Substantia nigra (tissue), 51 donors: ENCODE measurements at places on chromosomes 7 and 10.

DNA sequence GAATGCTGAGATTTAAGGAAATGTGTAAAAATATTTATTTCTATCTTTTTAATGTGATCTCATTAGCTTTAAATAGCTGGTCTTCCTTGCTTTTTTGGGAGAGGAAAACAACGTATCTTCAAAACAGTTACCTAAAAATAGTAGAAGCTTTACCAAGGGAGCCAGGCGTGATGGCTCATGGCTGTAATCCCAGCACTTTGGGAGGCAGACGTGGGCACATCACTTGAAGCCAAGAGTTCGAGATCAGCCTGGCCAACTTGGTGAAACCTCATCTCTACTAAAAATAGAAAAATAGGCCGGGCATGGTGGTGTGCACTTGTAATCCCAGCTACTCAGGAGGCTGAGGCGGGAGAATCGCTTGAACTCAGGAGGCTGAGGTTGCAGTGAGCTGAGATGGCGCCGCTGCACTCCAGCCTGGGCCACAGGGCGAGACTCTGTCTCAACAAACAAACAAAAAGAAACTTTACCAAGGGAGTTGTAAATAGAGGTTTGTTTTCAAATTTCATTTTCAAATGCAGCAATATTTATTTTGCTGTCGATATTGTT is 48.4 kb upstream of the ITGB1 start:
- no peak for DNase-seq

GRCh38 chr7:45118889-45119331 is 7.4 kb upstream of the TBRG4 start:
- DNase-seq: no peak

DNA sequence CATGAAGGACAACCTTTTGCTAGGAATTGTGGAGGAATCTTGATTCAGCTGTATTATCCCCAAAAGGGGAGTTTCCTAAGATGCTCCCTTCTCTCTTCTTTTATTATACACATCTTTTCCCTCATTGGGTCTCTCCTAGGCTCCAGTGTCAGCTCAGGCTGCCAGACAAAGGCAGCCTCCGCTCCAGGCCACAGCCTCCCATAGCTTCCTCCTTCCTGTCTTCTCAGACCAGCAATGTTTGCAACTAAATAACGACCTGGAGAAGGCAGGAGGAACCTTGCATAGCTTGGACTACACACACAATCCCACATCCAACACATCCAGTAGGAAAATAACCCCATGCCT is 12.3 kb downstream of the SFXN3 start:
- DNase-seq: no peak

- no peak for DNase-seq
Observed at GRCh38 chr10:14185316-14186045, 145.2 kb downstream of the FRMD4A start.

GRCh38 chr10:84328418-84329195 is at the start of gene CCSER2:
Gene CCSER2 (plus strand): TSS chr10:84328589. CDS start chr10:84371053, 42,464 bp downstream.
- DNase-seq: peak; percentile 98

DNA sequence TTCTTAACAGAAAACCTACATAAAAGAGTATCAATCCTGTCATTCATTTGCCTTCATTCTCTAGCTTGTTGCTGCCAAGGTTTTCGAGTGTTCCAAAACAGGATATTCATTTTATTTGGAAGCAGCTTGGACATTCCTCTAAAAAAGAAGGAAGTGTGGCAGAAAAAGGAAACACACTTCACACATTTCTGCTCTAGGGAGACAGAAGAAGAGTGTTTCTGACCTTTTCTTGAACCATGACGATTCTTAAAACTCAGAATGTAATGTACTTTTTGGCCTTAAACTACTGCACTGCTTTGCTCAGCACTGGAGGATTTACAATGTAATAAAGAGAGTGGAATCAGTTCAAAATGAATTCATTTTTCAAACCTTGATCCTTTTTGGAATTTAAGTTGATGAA is 81.3 kb downstream of the SEMA3A start:
- no peak for DNase-seq

DNA sequence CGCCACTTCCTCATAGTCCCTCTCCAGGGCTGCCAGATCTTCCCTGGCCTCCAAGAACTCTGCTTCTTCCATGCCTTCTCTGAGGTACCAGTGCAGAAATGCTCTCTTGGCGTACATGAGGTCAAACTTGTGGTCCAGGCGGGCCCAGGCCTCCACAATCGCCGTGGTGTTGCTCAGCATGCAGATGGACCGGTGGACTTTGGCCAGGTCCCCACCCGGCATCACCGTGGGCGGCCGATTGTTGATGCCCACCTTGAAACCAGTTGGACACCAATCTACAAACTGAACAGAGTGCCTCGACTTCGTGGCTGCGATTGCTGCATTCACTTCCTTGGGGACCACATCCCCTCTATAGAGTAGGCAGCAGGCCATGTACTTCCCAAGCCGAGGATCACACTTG is 11.1 kb downstream of the TUBAL3 start:
- no peak for DNase-seq

DNA sequence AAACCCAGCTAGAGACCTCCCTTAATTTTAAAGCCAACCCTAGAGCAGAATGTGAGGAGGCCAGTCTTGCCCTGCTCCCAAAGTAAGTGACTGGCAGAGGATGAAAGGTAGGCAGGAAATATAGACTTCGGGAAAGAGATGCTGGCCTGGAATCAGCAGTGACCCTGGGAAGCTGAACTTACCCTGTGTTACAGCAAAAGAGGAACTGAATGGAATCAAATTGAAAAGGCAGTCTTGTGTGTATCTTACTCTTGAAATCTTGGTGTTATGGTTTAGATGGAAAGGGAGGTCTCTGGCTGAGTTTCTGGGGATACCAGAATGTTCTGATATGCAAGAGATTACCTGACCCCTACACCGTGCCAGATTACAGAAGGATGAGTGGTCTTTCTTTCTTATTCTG is 7.9 kb upstream of the CFAP43 start:
- no peak for DNase-seq

DNA sequence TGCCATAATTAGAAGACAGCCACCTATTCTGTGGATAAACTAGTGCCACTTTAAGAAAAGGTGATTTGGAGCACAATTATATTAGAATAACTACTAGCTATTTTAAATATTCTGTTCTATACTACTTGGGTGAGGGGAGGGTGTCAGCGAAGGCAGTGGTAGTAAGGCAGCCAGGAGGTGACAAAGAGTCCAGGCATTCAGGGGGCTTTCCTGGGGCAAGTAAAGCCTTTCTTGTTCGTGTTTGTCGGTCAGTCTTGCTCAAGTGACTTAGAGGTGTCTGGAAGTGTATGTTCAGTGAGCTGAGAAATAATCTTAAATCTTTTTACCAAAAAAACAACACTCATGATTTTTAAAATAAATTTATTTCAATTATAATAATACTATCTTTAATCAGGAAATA is 34.4 kb downstream of the ADD3 start:
- no peak for DNase-seq

- no peak for DNase-seq
Observed at GRCh38 chr7:66219805-66220204, 14.7 kb downstream of the TPST1 start.
